Fibroblast of skin of right biceps (primary cell): ENCODE measurements at places on chromosomes 1 and 21.
A peak's percentile ranks its signal among the peaks of the same experiment; 100 is the strongest.

GRCh38 chr1:60114745-60115318 lies 41.3 kb upstream of the C1orf87 start:
- no peak for DNase-seq

DNA sequence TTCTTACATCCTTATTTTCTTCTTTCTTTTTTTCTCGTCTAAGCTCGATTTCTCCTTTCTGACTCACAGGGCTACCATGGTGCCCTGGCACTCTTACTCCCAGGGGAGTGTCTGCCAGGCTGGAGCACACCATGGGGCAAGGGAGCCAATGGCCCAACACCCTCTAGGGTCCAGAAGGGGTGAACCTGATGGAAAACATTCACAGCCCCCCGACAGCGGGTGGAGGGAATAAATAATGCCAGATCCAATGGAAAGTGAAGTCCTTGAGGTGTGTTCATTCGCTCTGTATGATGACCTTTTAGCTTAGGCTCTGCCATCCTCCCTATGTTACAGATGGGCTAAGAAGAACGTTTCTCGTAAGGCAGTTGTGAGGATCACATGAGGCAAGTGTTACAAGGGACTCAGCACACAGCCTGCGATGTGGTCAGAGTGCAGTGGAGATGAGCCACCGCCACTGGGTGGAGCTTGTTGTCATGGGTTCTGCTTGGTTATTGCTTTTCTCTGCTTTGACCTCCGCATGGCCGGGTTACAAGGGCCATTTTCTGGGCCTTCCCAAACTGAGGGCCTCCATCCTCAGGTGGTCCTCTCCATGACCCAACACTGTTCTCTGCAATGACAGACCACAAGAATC lies 3.5 kb upstream of the FCMR start:
- DNase-seq = no peak

GRCh38 chr1:243354511-243355153 lies 98.8 kb downstream of the SDCCAG8 start:
- no peak for DNase-seq

- no peak for DNase-seq
Measured at GRCh38 chr21:23644768-23645167, 1962.5 kb downstream of the MRPL39 start.

DNA sequence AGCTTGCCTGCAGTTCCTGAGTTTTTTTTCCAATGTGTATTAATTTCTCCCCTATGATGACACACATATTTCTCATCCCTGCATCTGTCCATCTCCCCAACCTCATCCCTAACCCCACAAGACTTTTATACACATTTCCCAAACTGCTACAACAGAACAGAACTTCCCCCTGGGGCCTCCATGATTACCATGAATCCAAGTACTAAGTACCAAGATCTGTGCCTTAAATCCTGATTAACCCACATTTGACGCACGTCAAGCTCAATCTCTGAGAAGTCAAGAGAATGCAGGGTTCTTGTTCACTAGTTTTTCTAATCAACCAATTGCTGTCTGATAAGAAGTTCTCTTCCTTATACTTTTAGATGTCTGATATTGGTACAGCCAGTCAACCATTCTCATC lies 9.7 kb downstream of the HMGN1 start:
- DNase-seq = no peak

DNA sequence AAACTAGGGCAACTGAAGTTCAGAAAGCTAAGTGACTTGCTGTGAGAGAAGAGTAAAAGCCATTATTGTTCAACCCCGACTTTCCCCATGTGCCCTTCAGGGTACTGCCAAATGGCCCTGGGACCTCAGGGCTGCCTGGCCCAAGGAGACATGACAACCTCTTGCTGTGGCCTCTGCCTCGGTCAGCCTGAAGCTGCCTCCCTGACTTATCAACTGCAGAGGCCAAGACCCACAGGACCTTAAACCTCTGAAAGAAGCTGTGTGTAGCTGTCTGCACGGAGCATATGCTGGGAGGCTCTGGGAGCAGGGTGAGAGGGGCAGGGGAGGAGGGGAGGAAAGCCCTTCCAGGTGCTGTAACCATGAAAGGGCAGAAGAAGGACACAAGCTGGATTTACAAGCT lies 35.9 kb downstream of the HMGB4 start:
- DNase-seq = no peak

DNA sequence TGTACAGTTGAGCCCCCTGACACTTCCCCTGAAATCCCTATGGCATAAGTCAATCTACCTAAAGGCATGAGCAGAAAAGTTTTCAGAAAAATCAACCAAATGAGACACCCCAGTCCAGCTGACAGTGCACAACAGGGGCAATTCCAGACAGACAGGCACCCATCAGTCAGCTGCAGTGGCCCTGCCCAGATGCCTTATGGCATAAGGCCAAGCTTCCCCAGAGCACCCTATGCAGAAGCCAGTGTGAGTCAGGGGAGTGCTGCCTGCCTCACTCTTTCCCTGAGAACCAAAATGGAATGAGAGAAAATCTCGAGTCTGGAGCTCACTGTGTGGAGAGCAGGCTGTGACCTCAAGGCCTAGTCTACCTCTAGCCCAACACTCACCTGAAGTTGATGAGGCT lies 38.1 kb downstream of the MRAP start:
- DNase-seq = peak; percentile 60

GRCh38 chr1:46645815-46646214 lies 22.3 kb downstream of the ATPAF1 start:
- no peak for DNase-seq

DNA sequence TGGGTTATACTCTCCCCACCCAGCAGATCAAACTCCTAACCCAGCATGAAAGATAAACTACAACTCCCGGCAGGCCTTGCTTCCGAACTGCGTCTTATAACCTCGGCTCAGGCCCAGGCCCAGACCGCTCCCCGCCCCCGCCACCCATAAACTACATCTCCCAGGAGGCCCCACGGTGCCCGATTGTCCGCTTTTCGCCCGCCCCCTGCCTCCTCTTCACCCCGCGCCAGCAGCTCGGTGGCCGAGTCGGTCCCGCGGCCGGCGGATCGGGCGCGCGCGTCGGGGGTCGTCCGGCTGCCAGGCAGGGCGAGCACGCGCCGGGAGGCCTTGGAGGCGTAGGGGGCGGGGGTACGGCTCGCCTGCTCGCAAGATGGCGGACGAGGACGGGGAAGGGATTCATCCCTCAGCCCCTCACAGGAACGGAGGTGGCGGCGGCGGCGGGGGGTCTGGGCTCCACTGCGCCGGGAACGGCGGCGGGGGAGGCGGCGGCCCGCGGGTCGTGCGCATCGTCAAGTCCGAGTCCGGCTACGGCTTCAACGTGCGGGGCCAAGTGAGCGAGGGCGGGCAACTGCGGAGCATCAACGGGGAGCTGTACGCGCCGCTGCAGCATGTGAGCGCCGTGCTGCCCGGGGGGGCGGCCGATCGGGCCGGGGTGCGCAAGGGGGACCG lies at the start of gene SNX27:
Gene SNX27, plus strand, starts transcription at position 219 of the 669 bp plus-strand sequence. Its CDS starts 152 bp downstream, at position 371.
- DNase-seq = peak; percentile 92

- no peak for DNase-seq
Measured at GRCh38 chr1:179812501-179813292, 64.9 kb downstream of the TOR1AIP2 start.

DNA sequence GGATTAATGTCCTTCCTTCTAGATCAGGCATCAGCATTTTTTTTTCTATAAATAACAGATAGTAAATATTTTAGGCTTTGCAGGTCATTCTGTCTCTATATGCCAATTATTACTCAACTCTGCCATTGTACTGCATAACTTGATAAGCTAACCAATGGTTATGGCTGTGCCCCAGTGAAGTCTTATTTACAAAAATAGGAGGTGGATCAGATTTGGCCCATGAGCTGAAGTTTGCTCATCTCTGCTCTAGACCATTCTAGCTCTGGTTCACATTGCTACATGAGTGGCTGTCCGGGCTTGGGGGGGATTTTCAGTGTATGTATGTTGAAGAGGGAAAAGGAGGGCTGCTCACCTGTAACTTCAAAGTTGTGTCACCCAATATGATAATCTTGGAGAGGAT lies 10.1 kb downstream of the RAB7B start:
- no peak for DNase-seq

GRCh38 chr21:45270306-45270821 lies 17.3 kb downstream of the POFUT2 start:
- no peak for DNase-seq

GRCh38 chr1:187873126-187873525 lies 1044.4 kb downstream of the PLA2G4A start:
- DNase-seq = no peak

DNA sequence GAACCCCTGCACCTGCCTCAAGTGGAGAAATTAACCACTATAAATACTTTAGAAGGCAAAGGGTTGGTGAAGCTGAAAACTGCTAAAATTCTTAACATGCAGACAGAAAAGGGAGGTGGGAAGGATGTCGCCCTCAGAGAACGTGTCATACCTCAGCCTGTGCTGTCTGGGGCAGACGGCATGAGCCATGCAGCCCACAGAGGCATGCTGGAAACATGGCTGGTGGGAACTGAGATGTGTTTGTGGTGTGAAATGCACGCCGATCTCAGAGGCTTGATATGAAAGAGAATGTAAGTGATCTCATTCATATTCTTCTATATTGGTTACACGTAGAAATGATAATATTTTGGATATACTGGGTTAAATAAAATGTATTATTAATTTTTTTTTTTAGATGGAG lies 16.3 kb downstream of the AGPAT3 start:
- DNase-seq = no peak

GRCh38 chr21:45954261-45954660 lies 27.3 kb upstream of the COL6A1 start:
- DNase-seq = peak; percentile 35

DNA sequence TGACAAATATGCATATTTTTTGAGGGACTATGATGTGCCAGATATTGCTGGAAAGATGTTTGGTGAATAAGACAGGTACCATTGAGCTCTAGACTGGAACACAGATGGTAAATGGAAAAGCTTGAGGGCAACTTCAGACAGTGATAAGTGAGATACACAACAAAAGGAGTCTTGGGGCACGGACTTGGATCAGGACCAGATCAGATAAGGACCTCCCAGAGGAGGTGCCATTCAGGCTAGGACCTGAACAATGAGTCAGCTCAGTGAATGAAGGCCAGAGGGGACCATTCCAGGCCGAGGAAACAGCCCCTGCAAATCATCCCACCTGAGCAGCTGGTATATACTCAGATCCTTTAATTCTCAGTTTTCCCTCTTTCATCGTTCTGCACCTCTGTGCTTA lies 1.8 kb upstream of the KCNJ15 start:
- no peak for DNase-seq

GRCh38 chr1:10634428-10635084 lies 159.8 kb downstream of the PEX14 start:
- peak; percentile 18 for DNase-seq

- DNase-seq = no peak
Measured at GRCh38 chr1:160053548-160054365, 16.2 kb downstream of the KCNJ10 start.

DNA sequence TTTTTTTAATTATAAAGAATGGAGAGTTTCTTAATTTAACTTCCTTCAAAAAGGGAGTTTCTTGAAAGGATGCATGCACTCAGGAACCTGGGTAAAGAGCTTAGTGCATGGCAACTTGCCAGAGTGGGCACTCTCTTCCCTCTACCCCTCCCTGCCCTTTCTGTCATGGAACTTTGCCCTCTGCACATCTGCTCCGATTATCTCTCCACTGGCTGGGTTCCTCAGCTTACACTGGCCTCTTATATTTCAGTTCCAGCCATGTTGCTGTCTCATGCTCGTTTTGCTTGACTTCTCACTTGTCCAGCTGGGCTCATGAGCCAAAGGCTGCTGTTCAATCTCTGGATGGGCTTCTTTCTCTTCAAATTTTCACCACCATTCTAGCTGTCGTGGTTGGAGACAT lies 87.0 kb downstream of the NCAM2 start:
- DNase-seq = no peak

- DNase-seq = peak; percentile 66
Measured at GRCh38 chr1:39691383-39692151, at the start of gene HPCAL4. HPCAL4 (minus strand) TSS chr1:39691433; CDS start chr1:39684603, 6,830 bp downstream.

GRCh38 chr21:41761211-41761933 lies 5.5 kb downstream of the RIPK4 start:
- peak; percentile 18 for DNase-seq
